Upper lobe of left lung (tissue), 6 donors: ENCODE measurements at places on chromosomes 6 and 20. TPM values are rescaled to one million over a fixed set of nuclear protein-coding genes. Genes with fewer than 3 reads are reported as not detected.

DNA sequence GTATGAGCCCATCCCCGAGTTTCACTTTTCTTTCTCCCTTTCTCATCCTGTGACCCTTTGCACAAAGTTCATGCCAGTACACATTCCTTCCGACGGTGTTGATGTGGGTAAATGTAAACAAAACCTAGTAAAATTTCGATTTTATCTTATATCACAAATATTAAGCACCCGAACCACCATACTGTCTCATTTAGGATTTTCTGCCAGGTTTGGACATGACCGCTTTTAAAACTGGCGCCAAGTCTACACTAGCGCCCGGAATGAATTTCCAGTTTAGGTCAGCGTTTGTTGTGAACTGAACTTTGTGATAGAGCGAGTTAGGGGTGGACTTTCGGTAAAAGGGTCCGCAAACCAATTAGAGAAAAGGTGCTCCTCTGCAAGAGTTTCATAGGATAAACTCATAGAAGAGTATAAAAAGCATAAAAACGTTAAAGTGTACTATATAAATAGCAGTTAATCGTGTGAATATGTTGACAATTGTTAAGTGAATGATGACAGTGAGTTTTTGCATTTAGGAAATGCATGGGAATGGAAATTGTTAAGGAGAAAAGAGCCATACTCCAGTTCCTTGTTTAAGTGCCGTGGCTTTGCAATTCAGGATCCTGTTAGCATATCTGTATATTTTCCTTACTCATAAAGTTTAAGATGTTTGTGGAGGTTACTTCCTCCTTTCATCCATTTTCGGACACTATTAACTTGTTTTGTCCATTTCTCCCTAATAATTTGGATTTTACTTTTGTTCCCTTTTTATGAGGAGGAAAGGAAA, 937 bp downstream of the AKAP7 start:
- H3K27me3 ChIP-seq: no peaks in the 10 kb centered on the region
- peak overlapping the region; percentile 87 for H3K4me3 ChIP-seq
- H3K27ac ChIP-seq: peak overlapping the region; percentile 89
- no peak for DNase-seq

- DNase-seq: no peak
- no peak overlapping the region for H3K27ac ChIP-seq
- H3K4me1 ChIP-seq: no peaks in the 10 kb centered on the region
- H3K27me3 ChIP-seq: no peaks in the 10 kb centered on the region
Measured at GRCh38 chr20:23542801-23543200, 25.5 kb downstream of the CST9L start.

Gene CNPY3
- total RNA-seq: 95.2 TPM

DNA sequence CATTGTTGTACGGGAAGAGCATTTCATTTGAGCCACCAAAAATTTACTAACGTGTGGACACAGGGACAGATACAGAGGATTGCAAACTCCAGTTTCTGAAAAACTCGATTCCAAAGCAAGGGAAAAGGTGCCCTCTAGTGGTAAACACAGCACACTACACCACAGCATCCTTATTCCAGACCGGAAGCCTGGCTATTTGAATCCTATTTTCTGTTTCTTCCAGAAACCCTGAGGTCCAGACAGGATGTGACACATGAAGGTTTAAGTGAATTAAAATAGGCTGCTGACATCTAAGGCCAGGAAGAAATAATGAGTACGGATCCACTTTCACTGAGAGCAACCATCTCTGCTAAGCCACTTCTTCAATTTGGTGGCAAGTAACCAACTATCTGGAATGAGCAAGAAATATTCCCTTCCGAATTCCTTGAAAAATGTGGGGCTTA, 31.8 kb upstream of the GMPR start:
- H3K27ac ChIP-seq: no peak overlapping the region
- DNase-seq: no peak
- H3K4me3 ChIP-seq: no peak overlapping the region
- no peaks in the 10 kb centered on the region for H3K36me3 ChIP-seq
- H3K27me3 ChIP-seq: no peaks in the 10 kb centered on the region
- peaks cover 5% of the 10 kb centered on the region for H3K4me1 ChIP-seq

DNA sequence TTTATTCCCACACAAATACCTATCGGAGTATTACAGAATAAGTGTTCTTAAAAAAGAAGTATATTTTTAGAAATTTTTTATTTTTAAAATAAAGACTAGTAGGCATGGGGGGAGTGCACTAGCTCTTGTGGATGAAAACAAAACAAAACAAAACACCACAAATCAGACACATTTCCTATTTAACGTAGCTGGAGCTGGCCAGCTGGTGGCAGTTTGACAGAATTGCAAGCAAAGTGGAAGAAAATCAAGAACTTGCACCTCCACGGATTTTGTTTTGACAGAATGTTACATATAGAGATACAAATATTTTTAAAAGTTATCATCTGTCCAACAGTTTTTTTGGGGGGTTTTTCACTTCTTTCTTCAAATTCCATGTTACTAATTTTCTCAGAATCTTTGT, 63.6 kb upstream of the SNRPB2 start:
- H3K27ac ChIP-seq: no peak overlapping the region
- H3K4me1 ChIP-seq: no peaks in the 10 kb centered on the region
- no peaks in the 10 kb centered on the region for H3K27me3 ChIP-seq
- DNase-seq: no peak

Gene PPP1R14C
- total RNA-seq: 16.8 TPM

GRCh38 chr6:106098383-106099234, 12.5 kb downstream of the PRDM1 start:
- no peaks in the 10 kb centered on the region for H3K27me3 ChIP-seq
- peaks cover 19% of the 10 kb centered on the region for H3K4me1 ChIP-seq
- H3K4me3 ChIP-seq: peak overlapping the region; percentile 48
- no peaks in the 10 kb centered on the region for H3K36me3 ChIP-seq
- peak overlapping the region; percentile 78 for H3K27ac ChIP-seq
